ENCODE measurements at places on chromosomes 12 and 14. TPM values are rescaled to one million over a fixed set of nuclear protein-coding genes. Genes with fewer than 3 reads are reported as not detected.

DNA sequence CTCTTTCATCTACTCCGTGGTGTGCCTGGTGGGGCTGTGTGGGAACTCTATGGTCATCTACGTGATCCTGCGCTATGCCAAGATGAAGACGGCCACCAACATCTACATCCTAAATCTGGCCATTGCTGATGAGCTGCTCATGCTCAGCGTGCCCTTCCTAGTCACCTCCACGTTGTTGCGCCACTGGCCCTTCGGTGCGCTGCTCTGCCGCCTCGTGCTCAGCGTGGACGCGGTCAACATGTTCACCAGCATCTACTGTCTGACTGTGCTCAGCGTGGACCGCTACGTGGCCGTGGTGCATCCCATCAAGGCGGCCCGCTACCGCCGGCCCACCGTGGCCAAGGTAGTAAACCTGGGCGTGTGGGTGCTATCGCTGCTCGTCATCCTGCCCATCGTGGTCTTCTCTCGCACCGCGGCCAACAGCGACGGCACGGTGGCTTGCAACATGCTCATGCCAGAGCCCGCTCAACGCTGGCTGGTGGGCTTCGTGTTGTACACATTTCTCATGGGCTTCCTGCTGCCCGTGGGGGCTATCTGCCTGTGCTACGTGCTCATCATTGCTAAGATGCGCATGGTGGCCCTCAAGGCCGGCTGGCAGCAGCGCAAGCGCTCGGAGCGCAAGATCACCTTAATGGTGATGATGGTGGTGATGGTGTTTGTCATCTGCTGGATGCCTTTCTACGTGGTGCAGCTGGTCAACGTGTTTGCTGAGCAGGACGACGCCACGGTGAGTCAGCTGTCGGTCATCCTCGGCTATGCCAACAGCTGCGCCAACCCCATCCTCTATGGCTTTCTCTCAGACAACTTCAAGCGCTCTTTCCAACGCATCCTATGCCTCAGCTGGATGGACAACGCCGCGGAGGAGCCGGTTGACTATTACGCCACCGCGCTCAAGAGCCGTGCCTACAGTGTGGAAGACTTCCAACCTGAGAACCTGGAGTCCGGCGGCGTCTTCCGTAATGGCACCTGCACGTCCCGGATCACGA is 2.2 kb downstream of the SSTR1 start:
- peak; percentile 18 for DNase-seq

Gene ARF3
- total RNA-seq: 19.6 TPM

Gene DCAF4
- total RNA-seq: 14.3 TPM

- DNase-seq: no peak
Measured at GRCh38 chr12:16604596-16605252, 1.2 kb downstream of the LMO3 start.

DNA sequence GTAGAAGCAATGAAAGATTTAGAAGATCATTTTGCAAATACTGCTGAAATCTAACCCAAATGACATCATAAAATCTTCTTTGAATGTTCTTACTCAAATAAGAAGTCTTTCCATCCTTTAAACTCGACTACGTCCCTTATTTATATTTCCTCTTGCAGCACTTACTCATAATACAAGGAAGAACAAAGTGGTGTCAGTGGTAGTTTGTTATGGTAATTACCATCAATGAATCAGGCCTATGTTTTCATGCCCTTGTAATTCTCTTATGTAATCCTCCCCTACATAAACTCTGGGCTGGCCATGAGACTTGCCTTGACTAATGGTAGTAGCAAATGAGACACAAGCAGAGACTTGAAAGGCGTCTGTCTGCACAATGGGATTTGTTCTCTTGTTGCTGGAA is 17.0 kb downstream of the EEA1 start:
- no peak for DNase-seq

DNA sequence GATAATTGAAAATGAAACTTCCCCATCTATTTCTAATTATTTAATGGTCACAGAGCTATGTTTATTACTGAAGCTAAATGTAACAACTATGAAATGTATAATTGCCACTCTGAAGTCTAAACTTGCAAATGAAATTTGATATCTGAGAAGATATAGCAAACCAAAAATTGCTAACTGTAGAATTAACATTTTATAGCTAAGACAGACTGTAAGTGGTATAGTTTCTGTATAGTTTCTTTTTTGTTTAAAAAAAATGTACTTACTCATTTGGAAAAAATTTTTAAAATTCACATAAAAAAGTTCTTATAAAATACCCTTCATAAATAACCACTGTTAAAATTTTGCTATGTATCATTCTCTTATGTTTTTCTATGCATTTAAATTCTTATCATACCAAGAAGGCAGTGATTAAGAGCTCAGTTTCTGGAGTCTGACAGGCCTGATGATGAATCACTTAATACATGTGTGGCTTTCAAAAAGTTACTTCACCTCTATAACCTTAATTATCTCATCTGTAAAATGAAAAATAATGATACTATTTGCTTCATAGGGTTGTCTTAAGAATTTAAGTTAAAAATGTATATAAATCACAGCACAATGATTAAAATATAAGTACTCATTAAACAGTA is 214.7 kb upstream of the GARIN2 start:
- DNase-seq: no peak

Gene WNT1
- total RNA-seq: not detected

DNA sequence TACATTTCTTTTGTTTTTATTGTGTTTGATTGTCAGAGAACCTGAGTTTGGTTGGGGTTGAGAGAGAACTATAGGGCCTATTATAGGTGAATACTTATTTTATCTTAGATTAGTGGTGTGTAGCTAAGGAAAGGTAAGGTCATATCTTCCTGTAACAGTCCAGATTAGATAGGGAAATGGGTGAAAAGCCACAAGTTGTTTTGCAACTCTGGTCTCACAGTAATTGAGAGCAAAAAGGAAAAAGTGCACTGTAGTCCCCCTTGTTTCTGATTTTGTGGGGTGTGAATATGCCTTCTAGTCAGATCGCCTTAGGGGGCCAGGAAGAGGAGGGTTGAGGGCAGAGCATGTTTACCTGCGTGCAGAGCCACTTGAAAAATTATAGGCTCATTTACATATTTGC is 8.9 kb downstream of the MSRB3 start:
- DNase-seq: no peak

- DNase-seq: no peak
Measured at GRCh38 chr12:26791301-26791791, 41.6 kb downstream of the ITPR2 start.

- peak; percentile 34 for DNase-seq
Measured at GRCh38 chr12:131052063-131052781, 98.5 kb downstream of the ADGRD1 start.

GRCh38 chr12:76674669-76675315 is 89.1 kb upstream of the ZDHHC17 start:
- DNase-seq: no peak

DNA sequence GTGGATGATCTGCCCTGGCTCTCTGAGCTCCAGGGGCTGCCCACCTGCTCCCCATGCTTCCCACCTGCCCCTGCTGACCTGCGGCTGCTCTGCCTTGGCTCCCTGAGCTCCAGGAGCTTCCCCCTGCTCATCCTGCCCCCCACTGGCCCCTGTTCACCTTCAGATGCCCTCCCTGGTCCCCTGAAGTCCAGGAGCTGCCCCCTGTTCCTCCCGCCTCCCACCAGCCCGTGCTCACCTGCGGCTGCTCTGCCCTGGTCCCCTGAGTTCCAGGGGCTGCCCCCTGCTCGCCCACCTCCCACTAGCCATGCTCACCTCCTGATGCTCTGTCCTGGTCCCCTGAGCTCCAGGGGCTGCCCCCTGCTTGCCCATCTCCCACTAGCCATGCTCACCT is 219.7 kb downstream of the TMEM121 start:
- no peak for DNase-seq

- no peak for DNase-seq
Measured at GRCh38 chr12:6250343-6250742, 50.1 kb downstream of the CD9 start.

DNA sequence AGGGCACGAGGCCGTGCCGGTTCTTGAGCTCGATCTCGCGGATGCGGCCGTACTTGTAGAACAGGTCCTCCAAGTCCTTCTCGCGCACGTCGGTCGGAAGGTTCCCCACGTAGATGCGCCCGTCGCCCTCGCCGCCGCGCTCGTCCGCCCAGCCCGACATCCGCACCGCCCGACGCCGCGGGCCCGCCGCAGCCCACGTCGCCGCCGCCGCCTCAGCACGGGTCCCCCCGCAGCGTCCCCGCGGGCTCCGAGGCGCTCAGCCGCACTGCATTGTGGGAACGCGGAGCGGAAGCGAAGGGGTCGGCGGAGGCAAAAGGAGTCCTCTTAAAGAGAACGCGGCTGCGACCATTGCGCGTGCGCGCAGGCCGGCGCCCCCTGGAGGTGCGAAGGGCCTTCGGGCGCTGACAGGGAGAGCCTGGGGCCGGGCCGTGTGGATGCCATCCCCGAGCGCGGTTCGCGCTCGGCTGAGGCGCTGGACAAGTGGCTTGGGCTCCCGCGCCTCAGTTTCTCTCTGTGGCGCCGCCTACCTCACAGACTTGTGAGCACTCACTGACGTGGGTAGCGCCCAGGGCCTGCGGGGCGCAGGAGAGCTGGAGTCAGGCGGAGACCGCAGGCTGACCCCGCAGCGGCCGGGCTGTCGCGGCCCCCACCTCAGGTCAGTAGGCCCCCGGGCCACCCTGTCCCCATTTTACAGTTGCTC is at the start of gene SRSF9:
TSS of gene SRSF9 (minus strand) at position 299 of the 700 bp plus-strand sequence. CDS start at position 160, 139 bp downstream.
- DNase-seq: peak; percentile 96

DNA sequence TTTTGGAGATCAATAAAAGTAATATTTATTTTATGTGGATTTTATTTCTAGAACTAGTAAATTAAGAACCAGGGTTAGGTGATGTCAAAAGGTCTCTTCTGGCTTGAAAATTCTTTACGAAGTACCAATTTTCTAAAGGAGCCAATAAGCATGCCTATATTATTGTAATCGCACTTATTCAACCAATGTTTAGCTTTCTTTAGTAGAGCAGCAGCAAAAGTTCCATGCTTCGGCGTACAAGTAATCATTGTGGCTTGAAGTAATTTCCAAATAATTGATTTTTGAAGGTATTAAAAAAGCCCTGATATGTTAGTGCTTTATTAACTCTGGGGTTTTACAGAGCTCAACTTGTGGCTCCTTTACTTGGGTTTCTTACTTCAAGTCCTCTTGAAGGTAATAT is 3.4 kb downstream of the RMST start:
- no peak for DNase-seq

Gene MYF6
- 377 TPM for total RNA-seq

Gene DDX54
- total RNA-seq: 93.5 TPM

- DNase-seq: no peak
Measured at GRCh38 chr14:99128185-99128584, 143.8 kb downstream of the BCL11B start.

Data from psoas muscle (tissue), 8 donors.